H4 (cell line): ENCODE measurements at places on chromosomes 13 and 19. TPM values are rescaled to one million over a fixed set of nuclear protein-coding genes. Genes with fewer than 3 reads are reported as not detected.

DNA sequence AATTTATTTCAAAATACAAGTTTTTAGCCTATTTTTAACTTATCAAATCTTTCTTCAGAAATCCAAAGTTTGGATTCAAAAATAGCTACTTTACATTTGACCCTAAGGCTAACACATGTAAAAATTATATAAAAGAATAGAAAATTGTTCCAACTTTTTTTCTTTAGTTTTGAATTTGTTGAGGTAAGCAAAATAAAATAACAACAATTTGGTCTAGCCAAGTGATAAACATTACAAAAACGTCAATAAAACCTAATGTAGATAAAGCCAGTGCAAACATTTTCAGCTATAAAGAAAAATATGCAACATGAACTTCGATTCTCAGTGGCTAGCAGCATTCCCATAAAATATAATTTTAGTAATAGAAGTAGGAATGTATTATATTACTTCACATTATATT, 400.3 kb downstream of the PCDH9 start:
- no peak for DNase-seq

NLRP4 gene
- 4.7 and 7.9 TPM in 2 replicates for total RNA-seq

IFNL2 gene
- not detected in 2 replicates for total RNA-seq

ELSPBP1 gene
- total RNA-seq, result 0.08 and 0.68 TPM in 2 replicates

FRY gene
- total RNA-seq, result 3.5 and 16.8 TPM in 2 replicates

C5AR1 gene
- 0.04 TPM in 1 of 2 replicates, not detected in the other for total RNA-seq

- no peak for DNase-seq
Observed at GRCh38 chr13:80962173-80962572, 621.2 kb upstream of the SPRY2 start.

GRCh38 chr19:7783991-7784423, 21.0 kb downstream of the CLEC4M start:
- peak; percentile 78 for DNase-seq

- no peak for DNase-seq
Observed at GRCh38 chr13:44386913-44387556, 13.4 kb downstream of the SERP2 start.

DPY19L3 gene
- 8.6 and 10.7 TPM in 2 replicates for total RNA-seq

- DNase-seq, result no peak
Observed at GRCh38 chr19:35038623-35039512, 2.7 kb upstream of the HPN start.

PLIN4 gene
- 0.75 and 1.4 TPM in 2 replicates for total RNA-seq

DNA sequence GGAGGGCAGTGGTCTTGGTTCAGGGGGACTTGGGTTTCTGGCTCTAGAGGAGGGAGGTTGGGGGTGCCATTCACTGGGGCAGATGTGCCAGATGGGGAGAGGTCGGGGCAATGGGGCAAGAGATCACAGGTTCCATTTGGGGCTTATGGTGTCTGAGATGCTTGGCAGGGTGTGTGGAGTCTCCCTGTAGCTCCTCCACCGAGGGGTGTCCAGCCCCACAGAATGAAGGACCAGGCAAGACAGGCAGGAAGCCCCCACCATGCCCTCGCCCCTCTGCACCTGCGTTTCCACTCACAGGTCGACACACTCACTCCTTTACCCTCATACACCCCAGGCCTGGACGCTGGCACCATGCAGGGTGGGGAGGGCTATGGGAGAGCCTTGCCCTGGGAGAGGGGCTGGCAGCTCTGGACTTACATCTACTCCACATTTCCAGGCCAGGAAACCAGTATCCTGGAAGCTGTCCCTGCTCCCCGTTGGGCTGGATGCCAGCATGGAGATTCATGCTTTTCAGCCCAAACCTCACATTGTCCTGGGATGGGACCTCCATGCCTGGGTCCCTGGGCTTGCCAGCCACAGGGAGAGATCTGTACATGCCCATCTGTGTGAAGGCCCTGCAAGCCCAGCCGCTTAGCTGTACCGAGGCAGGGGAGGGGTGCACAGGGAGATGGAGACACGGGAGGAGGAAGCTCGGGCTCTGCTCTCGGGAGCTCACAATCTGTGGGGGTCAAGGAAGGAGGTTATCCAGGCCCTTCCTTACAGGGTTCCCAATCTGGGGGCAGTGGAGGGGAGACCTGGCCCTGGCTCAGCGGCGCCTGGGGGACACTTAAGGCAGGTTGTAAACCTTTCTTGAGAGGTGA, 77.1 kb downstream of the CHST8 start:
- no peak for DNase-seq

PDX1 gene
- not detected in 2 replicates for total RNA-seq

DNA sequence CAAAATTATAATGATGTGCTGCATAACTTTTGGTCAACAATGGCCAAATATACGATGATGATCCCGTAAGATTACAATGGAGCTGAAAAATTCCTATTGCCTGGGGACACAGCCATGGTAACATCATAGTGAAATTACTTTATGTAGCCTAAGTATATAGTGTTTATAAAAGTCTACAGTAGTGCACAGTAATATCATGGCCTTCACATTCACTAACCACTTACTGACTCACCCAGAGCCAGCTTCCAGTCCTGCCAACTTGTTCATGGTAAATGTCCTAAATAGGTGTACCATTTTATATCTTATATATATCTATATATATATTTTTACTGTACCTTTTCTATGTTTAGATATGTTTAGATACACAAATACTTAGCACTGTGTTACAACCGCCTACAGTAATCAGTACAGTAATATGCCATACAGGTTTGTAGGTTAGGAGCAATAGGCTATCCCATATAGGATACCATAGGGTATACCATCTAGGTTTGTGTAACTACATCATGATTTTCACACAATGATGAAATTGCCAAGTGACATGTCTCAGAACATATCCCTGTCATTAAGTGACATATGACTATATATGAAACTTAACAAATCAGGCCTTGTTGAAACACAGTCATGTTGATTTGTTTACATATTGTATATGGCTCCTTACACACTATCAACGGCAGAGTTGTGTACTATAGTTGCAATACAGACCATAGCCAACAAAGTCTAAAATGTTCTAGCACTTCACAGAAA, 23.7 kb downstream of the DIS3 start:
- no peak for DNase-seq

GRCh38 chr13:90717451-90717936, 630.0 kb upstream of the MIR17HG start:
- DNase-seq, result peak; percentile 73

DNA sequence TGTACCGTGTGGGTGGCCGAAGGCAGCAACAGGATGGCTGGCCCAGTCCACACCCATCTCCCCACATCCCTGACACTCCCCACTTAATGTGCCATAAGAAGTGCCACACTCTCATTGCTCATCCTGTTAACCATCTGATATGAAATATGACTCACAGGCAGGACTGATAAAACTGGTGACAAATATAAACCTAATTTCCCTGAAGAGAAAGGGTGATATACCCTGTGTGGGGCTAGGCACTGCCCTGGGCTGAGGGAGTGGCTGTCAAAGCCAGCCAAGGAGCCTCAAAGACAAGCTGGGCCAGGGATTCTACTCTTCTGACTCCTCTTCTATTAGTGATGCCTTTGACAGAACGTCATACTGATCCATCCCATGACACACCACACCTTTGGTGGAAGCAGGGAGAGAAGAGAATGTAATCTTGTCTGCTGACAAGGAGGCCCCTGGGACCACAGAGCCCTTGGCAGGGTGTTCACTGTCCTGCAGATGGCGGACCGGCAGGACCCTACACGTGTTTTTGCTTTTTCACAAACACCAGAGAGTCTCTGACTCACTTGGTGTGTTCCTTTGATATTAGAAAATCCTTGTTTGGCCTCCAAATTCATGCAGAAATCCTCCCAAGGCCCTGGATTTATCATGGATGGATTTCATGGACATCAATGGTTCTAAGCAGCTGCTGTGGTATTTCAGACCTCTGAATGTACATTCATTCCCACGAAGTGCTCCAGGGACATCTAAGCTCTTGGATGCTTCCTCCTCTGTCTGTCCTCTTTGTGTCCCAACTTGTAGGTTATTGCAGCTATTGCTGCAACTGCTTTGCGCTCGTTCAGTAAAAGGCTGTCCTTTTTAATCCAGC, 98.0 kb upstream of the WASF3 start:
- no peak for DNase-seq

DNA sequence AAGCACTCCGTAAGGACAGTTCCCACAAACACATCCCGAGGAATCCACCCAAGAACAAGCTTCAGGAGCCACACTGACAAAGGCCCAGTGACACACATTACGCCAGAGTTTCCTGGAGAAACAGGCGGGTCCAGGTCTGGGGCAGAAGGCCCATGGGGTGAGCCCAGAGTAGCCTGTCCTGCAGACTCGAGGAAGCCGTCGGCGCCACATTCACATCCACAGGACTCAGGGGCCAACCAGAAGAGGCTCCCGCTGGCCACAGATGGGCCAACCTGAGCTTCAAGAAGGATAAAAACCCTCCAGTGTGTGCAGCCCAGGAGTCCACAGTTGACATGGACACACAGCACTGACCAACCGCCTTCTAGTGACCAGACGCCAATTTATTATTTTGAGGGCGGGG, 31.3 kb downstream of the GRTP1 start:
- no peak for DNase-seq

- no peak for DNase-seq
Observed at GRCh38 chr19:31348481-31349159, 616 bp downstream of the TSHZ3 start.

DNA sequence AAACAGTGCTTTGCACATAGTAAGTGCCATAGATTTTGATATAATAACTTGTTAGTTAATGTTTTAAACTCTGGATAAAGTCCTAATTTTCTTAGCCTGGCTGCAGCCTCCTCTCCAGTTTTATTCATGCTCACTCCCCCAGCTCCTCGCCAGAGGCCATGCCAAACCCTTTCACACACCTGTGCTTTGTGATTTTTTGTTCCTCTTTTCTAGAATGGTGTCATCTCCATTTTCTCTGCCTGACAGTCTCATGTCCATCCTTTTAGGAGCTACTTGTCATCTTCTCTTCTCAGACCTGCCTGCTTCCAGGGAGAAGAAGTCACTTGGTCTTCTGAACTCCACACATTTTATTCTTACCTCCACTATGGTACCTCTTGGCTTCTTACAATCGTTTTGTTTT, 55.8 kb upstream of the SPATA13 start:
- no peak for DNase-seq

- no peak for DNase-seq
Observed at GRCh38 chr13:91361755-91362271, 14.3 kb downstream of the MIR17HG start.

LGALS14 gene
- not detected in 2 replicates for total RNA-seq

DNA sequence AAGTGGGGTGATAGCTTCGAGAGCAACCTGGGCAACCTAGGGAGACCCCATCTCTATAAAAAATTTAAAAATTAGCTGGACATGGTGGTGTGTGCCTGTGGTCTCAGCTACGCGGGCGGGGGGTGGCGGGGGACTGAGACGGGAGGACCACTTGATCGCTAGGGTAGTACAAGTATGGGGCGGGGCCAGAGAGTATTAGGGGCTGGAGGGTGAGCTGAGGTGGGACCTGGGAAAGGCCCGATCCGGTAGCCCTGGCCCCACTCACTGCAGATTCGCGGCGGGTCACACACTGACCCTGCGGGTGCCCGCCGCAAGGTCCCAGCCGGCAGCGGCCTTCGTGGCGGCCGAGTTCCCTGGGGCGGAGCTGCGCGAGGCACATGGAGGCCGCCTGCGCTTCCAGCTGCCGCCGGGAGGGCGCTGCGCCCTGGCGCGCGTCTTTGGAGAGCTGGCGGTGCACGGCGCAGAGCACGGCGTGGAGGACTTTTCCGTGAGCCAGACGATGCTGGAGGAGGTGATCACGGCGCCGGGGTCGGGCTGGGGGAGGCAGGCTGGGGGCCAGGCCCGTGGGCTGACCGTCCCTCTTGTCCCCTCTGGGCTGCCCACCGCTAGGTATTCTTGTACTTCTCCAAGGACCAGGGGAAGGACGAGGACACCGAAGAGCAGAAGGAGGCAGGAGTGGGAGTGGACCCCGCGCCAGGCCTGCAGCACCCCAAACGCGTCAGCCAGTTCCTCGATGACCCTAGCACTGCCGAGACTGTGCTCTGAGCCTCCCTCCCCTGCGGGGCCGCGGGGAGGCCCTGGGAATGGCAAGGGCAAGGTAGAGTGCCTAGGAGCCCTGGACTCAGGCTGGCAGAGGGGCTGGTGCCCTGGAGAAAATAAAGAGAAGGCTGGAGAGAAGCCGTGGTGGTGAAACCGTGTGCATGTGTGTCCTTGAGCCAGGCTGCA, 2.0 kb upstream of the ARHGAP45 start:
- no peak for DNase-seq

DNA sequence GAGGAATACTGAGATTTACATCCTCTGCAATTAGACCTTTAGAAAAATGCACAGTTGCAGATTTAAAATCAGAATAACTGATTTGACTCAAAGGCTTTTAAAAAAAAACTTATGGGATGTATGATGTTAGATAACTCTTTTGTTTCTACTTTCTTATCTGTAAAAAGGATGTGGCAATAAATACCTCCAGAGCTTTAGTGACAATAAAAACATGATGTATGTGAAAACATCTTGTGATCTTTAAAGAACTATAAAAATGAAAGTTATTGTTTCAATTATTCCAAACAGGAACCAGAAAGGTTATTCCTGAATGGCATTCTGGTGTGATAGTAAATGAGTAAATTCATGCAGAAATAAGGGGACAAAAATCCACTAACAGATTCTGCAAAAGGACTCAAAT, 2712.2 kb upstream of the PCDH20 start:
- DNase-seq, result no peak

MYCBP2 gene
- 19.3 and 20.6 TPM in 2 replicates for total RNA-seq

GRCh38 chr19:37813340-37813739, 34.0 kb upstream of the ZNF573 start:
- no peak for DNase-seq

DNA sequence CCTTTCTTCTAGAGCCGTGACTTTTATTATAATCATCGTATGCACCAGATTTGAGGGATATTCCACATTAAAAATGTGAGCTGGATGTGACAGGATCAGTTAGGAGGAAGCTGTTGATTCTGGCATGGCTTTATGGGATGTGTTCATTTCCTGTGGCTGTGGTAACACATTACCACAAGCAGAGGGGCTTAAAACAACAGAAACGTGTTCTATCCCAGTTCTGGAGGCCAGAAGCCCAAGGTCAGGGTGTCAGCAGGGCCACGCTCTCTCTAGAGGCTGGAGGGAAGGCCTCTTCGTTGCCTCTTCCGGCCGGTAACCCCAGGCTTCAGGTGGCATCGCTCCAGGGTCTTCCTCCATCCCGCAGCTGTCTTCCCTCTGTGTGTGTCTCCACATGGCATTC, 14.5 kb downstream of the MED25 start:
- DNase-seq, result no peak

- DNase-seq, result no peak
Observed at GRCh38 chr13:112117955-112118302, 51.0 kb downstream of the SOX1 start.

- DNase-seq, result no peak
Observed at GRCh38 chr19:40273469-40274360, 11.4 kb downstream of the AKT2 start.
